Stimulated activated CD8-positive, alpha-beta memory T cell treated with anti-CD3 and anti-CD28 coated beads, Interleukin-4, amount 100 ng/mL, for 24 hours (primary cell): ENCODE measurements at places on chromosomes 5 and 9.

DNA sequence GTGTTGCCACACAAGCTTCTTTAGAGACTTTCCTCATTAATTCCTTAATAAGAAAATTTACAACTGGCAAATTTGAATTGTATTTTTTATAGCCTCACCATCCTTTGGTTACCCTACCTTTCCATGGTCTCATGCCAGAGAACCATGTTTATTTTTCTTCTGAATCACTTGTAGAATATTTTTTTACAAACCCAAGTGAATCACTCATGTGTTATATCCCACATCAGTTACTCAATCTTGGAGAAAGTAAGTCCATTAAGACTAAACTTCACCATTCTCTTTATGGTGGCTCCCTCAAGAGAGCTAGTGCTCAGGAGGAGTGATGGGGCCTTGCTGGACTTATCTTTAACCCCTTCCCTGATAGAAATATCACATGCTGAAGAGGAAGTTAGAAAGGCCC is 128.9 kb downstream of the SUSD1 start:
- no peak for DNase-seq

DNA sequence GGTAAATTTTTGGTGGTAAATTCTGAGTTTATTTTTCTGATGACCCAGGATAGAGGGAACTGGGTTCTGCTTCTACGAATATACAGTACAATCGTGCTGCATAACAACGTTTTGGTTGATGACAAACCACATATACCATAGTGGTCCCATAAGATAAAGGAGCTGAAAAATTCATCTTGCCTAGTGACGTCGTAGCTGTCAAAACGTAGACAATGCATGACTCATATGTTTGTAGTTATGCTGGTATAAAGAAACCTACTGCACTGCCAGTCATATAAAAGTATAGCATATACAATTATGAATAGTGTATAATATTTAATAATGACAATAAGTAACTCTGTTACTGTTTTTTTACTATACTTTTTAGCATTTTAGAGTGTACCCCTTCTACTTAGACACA is 244.0 kb downstream of the GAS1 start:
- no peak for DNase-seq

GRCh38 chr5:14476786-14477435 is 104.7 kb upstream of the OTULINL start:
- DNase-seq, result no peak

GRCh38 chr5:173435447-173435846 is 107.2 kb upstream of the STC2 start:
- DNase-seq, result no peak

GRCh38 chr9:126625329-126626126 is 11.8 kb downstream of the LMX1B start:
- DNase-seq, result no peak

DNA sequence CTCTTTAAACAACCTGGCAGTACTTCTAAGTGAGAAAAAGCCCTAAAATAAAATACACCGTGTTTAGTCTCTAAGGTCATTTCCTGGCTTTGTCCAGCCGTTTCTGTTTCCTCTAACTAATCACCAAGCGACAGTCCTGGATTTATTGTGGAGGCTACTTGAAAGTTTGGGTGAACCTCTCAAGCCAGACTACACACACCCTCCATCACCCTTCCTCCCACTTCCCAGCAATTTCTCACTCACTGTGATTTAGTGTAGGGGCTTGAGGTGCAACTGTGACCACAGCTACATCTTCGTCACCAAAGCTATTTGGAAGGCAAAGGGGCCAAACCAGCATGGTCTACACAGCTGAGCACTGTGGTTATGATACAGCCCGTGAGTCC is 240.0 kb upstream of the SLC24A2 start:
- DNase-seq, result no peak

- no peak for DNase-seq
Observed at GRCh38 chr9:80664327-80665210, 1024.8 kb downstream of the TLE1 start.

GRCh38 chr9:110007477-110008270 is 200.3 kb downstream of the C9orf152 start:
- DNase-seq, result no peak

DNA sequence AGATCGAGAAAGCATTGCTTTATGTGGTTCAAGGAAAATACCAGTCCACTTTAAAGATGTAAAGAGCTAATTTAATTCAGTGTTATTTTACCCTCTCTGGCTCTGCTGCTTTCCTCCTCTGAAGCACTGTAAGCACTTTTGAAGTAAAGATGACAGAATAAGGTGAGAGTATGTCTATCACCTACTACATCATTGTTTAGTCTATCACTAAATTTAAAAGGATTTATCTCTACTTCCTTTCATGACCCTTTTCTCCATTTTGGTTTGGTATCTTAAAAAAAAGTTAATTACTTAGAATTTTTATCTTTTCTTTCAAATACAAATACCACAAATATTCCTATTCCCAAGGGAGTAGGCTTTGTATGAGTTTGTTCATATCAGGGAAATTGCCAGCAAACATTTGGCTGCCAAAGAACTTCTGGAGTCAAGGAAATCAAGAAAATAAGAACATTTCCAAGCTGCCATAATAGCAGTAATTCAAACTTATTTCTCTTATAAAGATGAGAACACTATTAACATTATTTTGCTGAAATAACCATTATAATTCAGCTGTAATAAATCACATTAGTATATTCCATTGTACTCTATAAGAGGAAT is 77.8 kb downstream of the SLC38A9 start:
- no peak for DNase-seq

- no peak for DNase-seq
Observed at GRCh38 chr5:76755779-76756637, 40.1 kb downstream of the F2R start.

DNA sequence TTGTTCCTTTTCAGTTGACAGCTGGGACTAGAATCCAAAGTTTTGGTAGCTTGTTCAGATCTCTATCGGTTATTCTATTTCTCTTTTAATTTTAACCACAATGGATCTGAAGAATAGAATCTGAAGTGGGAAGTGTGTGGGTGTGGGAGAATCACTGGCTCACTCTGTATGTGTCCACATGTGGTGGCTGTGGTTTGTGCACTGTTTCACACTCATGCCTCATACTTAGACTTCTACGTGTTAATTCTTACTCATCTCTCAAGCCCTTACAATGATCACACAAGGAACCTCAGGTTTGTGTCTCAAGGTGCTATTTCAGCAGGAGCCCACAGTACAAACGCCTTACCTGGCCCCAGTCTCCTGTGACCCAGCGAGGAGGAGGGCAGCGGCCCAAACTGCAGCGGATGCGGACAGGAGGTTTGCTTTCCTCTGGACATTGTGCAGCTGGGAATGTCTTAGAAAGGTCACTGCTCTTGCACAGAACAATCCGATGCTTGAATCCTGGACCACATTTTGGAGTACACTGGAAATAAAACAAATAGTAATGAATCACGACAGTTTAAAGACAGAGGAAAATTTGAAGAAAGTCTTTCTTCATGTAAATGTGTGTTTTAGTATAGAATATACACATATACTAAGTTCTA is 309.1 kb downstream of the ADAMTS6 start:
- DNase-seq, result peak; percentile 28

DNA sequence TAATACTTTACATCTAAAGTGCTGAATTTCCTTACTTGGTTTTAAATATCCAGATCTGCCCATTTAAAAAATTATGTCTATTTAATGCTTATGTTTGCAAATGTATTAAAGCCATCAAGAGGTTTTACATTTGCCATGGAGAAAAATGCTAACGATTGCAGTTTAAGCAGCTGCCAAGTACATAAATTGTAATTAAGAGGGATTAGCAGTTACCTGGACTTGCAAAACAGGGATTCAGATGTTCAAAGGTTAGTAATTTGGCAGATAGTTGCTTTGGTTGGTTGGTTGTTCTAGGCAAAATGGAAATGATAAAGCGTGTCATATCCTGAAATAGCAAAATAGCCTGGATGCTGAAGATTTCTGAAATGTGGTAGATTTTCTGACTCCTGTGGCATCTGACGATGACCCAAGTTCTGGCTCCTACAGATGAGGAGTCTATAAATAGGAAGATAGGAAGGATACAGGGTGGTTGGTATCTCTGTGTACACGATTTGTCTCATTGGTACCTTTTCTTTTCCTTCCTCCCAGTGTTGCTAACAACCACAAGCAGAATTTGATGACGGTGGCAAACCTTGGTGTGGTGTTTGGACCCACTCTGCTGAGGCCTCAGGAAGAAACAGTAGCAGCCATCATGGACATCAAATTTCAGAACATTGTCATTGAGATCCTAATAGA is 282.9 kb downstream of the NR3C1 start:
- DNase-seq, result no peak

- no peak for DNase-seq
Observed at GRCh38 chr5:54577937-54578653, 60.5 kb downstream of the SNX18 start.
